ENCODE measurements at places on chromosomes 3 and 15. TPM values are rescaled to one million over a fixed set of nuclear protein-coding genes. Genes with fewer than 3 reads are reported as not detected.
A peak's percentile ranks its signal among the peaks of the same experiment; 100 is the strongest.

DNA sequence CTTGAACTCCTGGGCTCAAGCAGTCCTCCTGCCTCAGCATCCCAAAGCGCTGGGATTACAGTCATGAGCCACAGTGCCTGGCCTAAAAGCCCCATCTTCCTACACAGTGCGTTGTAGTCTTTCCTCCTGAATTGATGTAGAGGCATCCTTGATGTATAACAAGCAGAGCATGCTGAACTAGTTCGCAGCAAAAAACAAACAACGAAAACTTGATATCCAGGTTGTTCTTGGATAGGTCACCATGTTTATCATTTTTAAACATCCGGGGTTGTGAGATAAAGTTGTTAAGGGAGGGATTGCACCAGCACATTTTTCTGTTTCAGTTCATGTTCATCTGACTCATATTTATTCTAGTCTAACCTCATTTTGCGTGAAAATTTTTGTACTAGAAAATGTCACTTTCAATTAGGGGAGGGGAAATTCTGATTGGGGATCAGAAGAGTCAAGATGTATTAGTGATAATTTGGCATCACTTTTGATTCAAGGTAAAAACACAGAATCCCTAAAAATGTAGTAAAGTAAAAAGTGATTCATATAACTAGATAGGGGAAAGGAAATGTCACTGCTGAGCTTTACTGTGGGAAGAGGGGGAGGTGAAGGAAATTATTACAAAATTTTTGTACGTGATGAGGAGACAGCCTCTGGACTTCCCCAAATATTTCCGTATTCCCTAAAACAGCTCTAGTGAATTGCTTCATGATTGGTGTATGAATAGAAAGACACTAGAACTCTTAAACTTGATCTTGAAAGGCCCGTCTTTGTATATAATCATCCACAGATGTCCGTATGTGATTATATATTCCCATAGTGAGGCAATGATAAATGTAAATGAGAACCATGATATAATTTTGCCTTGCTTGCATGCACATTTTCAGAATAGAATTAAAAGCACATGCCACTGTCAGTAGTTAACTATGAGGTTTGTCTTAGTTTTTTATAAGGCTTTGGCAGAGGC, 22.9 kb downstream of the RAB8B start:
- no peak for DNase-seq
- H3K27me3 ChIP-seq = no peaks in the 10 kb centered on the region
- no peak overlapping the region for H3K4me3 ChIP-seq
- H3K36me3 ChIP-seq = no peaks in the 10 kb centered on the region
- H3K4me1 ChIP-seq = peaks cover 6% of the 10 kb centered on the region

DNA sequence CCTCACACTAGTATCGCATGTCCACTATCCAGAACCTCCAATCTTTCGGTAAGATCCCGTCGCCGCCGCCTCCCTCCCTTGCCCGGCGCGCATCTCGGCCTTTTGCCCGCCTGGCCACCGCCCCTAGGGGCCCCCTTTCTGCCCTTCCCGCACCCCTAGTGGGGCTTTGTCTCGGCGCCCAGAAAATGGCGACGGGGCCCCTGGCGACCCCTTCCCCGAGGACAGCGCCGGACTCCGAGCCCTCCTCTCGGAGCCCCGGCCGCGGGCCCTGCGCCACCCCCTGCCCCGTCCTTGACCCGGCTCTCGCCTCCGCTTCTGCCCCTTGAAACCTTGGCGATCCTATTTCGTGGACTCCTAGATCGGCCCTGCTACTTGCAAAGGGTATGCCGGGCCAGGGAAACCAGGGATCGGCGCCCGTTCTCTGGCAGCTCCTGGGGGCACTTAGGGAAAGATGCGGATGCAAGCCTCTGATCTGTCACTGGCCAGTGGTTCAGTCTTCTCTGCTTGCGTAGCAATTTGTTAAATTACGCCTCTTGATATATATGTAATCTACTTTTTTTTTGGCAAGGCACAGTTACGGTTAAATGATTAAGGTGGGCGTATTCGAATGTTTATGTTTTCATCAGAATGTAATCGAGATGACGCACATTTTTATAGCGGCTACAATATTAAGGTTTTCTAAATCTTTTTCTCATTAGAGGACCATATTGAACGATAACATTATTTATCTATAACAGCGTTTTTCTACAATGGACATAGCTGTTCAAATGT, 603 bp downstream of the EIF1B start:
- H3K4me3 ChIP-seq = peak overlapping the region; percentile 74
- peaks cover 19% of the 10 kb centered on the region for H3K4me1 ChIP-seq
- peak overlapping the region; percentile 97 for H3K27ac ChIP-seq
- DNase-seq = peak; percentile 74
- no peaks in the 10 kb centered on the region for H3K27me3 ChIP-seq

GRCh38 chr3:196949285-196949619, 6.9 kb upstream of the NCBP2 start:
- DNase-seq = no peak
- H3K27me3 ChIP-seq = no peaks in the 10 kb centered on the region
- no peak overlapping the region for H3K4me3 ChIP-seq
- H3K27ac ChIP-seq = no peak overlapping the region
- H3K36me3 ChIP-seq = peaks cover 6% of the 10 kb centered on the region

PTX3 gene
- 9.2 TPM for total RNA-seq

DNA sequence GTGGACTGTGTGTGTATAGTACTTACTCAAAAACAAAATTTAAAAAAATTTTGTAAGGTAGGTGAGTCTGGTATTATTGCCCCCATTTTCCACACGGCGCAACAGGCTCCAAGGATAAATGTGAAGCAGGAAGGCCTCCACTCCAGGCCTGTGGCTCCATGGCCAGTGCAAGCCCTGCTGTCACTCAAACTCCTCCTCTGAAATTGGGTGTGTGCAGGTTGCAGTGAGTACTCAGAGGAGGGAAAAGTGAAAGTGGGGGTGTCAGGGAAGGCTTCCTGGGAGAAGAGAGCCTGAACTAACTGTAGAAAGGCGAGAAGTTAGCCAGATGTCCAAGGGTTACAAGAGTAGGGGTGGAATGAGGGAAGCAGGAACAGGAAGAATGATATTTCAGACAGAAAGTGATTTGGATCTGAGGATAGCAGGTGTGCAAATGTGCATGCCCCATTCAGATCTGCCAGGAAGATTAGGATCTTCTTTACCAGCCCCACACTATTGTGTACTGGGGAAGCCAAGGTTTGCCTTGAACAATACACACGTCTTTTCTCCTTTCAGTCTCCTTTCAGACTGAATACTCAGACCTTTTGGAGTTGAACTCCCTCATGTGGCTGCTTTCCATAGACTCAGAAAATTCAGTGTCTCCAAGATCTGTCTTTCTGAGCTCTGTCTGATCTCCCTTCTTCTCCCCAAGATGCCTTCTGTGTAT, 48.7 kb upstream of the RYK start:
- H3K4me1 ChIP-seq = no peaks in the 10 kb centered on the region
- no peak overlapping the region for H3K27ac ChIP-seq
- H3K27me3 ChIP-seq = no peaks in the 10 kb centered on the region
- H3K4me3 ChIP-seq = no peak overlapping the region
- no peak for DNase-seq

DAZL gene
- not detected for total RNA-seq

CD200 gene
- total RNA-seq = 3.6 TPM

- no peaks in the 10 kb centered on the region for H3K27me3 ChIP-seq
- H3K4me3 ChIP-seq = no peak overlapping the region
- DNase-seq = no peak
- peak overlapping the region; percentile 44 for H3K27ac ChIP-seq
These were observed 30.0 kb downstream of the CCNL1 start for GRCh38 chr3:157129803-157130466.

DNA sequence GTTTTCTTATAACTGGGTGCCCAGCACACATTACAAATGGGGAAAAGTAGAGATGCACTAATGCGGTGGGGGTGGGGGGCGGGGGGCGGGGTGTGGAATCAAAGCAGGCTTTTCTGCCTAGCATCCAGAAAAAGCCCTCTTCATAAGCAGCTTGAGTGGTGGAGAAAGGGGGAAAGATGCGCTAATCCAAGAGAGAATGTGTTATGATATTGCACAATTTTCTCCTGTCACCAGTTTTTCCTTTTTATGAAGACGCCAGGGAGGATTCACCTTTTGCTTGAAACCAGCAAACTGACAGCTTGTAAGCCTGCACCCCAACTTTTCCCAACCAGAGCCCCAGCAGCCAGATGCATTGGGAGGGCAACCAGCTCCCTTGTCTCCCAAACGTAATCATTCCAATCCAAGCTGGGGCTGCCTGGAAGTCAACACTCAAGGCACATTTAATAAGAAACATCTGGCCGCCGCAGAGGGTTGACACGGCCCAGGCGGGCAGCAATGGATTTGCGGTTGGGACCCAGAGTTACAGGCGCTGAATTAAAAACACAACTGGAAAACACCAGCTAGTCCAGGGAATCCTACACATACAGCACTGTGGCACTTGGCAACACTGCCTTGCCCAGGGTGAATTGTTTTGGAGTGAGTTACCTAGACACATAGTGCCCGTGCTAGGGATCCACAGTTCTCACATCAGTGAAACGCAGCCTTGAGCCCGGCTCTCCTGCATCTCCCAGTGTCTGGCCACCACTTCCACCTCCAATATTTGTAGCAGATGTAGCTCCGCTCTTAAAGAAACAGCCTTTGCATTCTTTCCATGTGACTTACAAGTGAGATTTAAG, 218.5 kb upstream of the PRICKLE2 start:
- no peak overlapping the region for H3K4me3 ChIP-seq
- DNase-seq = no peak
- no peaks in the 10 kb centered on the region for H3K36me3 ChIP-seq
- no peak overlapping the region for H3K27ac ChIP-seq
- peaks cover 8% of the 10 kb centered on the region for H3K4me1 ChIP-seq

GRCh38 chr3:100577382-100578008, 31.9 kb upstream of the ADGRG7 start:
- no peak overlapping the region for H3K4me3 ChIP-seq
- no peaks in the 10 kb centered on the region for H3K36me3 ChIP-seq
- H3K27me3 ChIP-seq = no peaks in the 10 kb centered on the region
- H3K4me1 ChIP-seq = no peaks in the 10 kb centered on the region
- no peak for DNase-seq

DNA sequence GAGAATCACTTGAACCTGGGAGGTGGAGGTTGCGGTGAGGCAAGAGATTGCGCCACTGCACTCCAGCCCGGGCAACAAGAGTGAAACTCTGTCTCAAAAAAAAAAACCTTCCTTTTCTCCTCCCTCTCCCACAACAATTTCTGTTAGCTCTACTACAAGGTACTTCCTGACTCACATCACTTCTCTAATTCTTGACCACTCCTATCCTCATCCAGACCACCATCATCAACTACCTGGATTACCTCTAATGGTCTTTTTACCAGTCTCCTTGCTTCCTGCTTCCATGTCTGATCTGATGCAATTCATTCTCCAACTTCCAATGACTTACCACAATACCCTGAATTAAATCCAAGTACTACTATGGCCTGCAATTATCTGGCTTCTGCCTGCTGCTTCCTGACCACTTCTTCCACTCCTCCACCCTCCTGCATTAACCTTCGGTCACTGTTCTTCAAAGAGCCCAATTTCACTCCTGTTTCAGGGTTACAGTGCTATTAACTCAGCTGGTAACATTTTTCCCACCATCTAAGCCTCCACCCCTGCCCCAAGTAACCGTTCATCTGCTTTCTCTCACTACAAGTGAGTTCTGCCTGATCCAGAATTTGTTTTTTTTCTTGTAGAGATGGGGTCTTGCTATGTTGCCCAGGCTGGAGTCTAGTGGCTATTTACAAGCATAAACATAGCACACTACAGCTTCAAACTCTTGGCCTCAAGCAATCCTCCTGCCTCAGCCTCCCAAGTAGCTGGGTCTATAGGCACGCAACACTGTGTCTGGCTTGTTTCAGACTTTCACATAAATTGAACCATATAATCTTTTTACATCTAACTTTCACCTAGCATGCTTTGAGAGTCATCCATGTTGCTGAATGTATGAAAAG, 27.8 kb downstream of the DCAF1 start:
- peaks cover 19% of the 10 kb centered on the region for H3K36me3 ChIP-seq

SLC2A2 gene
- total RNA-seq = not detected

Data from ascending aorta (tissue), 2 donors.